SK-N-MC (cell line): ENCODE measurements at places on chromosomes 12 and 14.

GRCh38 chr12:28086521-28087155, 103.6 kb upstream of the CCDC91 start:
- no peak for DNase-seq

DNA sequence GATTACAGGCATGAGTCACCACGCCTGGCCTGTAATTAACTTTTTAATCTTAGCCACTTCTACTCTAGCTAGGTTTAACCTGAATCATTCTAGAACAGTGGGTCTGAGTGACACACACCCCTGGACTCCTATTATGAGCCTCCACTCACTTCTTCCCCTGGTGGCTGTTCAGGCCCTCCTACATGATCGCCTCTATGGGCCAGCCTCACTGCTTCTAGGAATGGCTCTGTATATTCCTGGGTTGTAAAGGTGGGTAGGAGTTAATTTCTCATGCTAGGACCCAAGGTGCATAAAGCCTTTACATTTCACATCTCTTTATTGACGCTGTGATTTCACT, 8.0 kb upstream of the RNU6-8 start:
- no peak for DNase-seq

GRCh38 chr14:100780246-100780645, 45.7 kb upstream of the MEG3 start:
- no peak for DNase-seq

- no peak for DNase-seq
Observed at GRCh38 chr14:104701383-104702076, 12.1 kb downstream of the INF2 start.

GRCh38 chr14:26833621-26834176, 235.9 kb upstream of the NOVA1 start:
- DNase-seq, result no peak
